Heart left ventricle (tissue), 16 donors: ENCODE measurements at places on chromosomes 2 and 18. TPM values are rescaled to one million over a fixed set of nuclear protein-coding genes. Genes with fewer than 3 reads are reported as not detected.

DNA sequence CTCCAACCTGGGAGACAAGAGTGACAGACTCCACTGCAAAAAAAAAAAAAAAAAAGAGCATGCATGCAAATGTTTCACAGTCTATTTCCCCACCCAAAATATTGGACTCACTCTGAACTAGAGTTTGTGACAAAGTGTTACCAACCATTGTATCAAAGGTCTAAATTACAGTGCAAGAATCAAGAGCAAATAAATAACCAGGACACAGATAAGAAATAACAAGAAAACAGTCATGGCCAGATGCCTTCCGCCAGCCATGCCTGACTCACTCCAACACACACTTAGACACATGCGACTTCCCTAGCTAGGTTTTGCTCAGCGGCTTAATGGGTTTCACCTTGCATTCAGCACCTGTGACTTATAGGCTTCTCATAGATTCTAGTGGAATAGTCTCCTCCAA, 62.8 kb downstream of the CYB5A start:
- no peaks in the 10 kb centered on the region for H3K4me1 ChIP-seq
- H3K27ac ChIP-seq: no peak overlapping the region
- H3K36me3 ChIP-seq: no peaks in the 10 kb centered on the region
- H3K27me3 ChIP-seq: no peaks in the 10 kb centered on the region
- H3K4me3 ChIP-seq: no peak overlapping the region

The PSME4 gene
- 58.4 TPM for total RNA-seq

- no peaks in the 10 kb centered on the region for H3K27me3 ChIP-seq
- H3K27ac ChIP-seq: no peak overlapping the region
- no peaks in the 10 kb centered on the region for H3K4me1 ChIP-seq
- H3K4me3 ChIP-seq: no peak overlapping the region
- H3K36me3 ChIP-seq: peaks cover 8% of the 10 kb centered on the region
- no peak for DNase-seq
Observed at GRCh38 chr2:226891780-226892590, 56.1 kb downstream of the RHBDD1 start.

- DNase-seq: no peak
- no peak overlapping the region for H3K4me3 ChIP-seq
- no peaks in the 10 kb centered on the region for H3K27me3 ChIP-seq
- H3K4me1 ChIP-seq: no peaks in the 10 kb centered on the region
- no peak overlapping the region for H3K27ac ChIP-seq
Observed at GRCh38 chr2:192151853-192152252, 42.9 kb downstream of the TMEFF2 start.

DNA sequence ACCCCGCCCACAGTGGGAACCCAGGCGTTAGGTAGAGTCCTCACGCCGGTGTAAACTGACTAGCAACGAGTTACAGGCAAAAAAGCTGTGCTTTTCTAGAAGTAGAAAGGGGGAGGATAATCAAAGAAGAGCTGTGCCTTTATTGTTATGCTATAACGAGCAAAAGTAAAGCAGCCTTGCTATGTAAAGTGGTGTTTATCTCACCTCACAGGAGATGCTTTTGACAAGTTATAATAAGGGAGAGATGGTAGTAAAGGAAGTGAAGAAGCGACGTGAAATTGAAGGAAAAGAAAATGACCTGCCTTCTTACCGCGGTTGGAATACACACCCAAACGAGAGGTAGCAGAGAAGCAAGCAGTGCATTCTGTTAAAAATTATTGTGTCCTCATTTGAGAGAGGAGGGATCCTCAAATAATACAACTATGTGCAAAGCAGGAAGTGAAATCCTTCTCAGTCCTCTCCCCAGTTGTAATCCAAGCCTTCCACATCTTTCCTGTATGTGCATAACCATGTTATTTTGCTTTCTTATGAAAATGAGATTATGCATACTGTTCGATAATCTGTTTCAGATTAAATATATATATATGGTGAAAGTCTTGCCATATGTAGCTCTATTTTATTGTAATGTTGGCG, 962 bp downstream of the TANK start:
- no peaks in the 10 kb centered on the region for H3K36me3 ChIP-seq
- peaks cover 41% of the 10 kb centered on the region for H3K4me1 ChIP-seq
- no peak for DNase-seq
- peak overlapping the region; percentile 87 for H3K27ac ChIP-seq
- H3K4me3 ChIP-seq: peak overlapping the region; percentile 50

GRCh38 chr18:63683152-63683551, 19.6 kb upstream of the SERPINB11 start:
- H3K36me3 ChIP-seq: no peaks in the 10 kb centered on the region
- no peak overlapping the region for H3K27ac ChIP-seq
- H3K4me3 ChIP-seq: no peak overlapping the region
- H3K27me3 ChIP-seq: no peaks in the 10 kb centered on the region

GRCh38 chr2:240432430-240432819, 3.0 kb upstream of the GPC1 start:
- peaks cover 7% of the 10 kb centered on the region for H3K27me3 ChIP-seq
- H3K27ac ChIP-seq: no peak overlapping the region
- DNase-seq: no peak
- no peaks in the 10 kb centered on the region for H3K4me1 ChIP-seq

DNA sequence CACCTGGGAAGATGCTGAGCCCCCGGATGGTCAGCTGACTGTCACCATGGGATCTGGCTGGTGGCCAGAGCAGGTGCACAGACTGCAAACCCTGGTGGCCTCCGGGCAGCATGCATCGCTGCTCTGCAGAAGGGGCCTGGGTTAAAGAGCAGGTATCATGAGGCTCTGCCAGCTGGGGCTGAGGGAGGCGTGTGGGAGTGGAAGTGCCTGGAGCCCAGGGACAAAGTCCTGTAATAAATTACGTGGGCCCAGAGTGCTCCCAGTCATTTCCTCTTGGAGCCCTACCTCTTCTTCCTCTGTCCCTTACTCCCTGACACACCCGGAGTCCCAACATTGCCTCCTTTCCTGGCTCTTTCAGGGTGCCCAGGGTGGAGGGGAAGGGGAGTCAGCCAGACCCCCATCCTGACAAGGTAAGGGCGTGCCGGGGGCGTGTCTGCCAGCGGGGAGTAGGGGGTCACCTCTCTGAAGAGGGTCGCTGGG, at the start of gene MYO7B:
Gene MYO7B (plus strand): TSS at position 262 of the 480 bp plus-strand sequence. CDS start 24,040 bp downstream, outside the sequence.
- DNase-seq: no peak
- no peaks in the 10 kb centered on the region for H3K4me1 ChIP-seq
- H3K36me3 ChIP-seq: no peaks in the 10 kb centered on the region
- no peak within 1 kb of the TSS for H3K4me3 ChIP-seq

GRCh38 chr2:180191432-180192124, 184.5 kb upstream of the CWC22 start:
- no peaks in the 10 kb centered on the region for H3K4me1 ChIP-seq
- no peak for DNase-seq
- H3K36me3 ChIP-seq: no peaks in the 10 kb centered on the region

DNA sequence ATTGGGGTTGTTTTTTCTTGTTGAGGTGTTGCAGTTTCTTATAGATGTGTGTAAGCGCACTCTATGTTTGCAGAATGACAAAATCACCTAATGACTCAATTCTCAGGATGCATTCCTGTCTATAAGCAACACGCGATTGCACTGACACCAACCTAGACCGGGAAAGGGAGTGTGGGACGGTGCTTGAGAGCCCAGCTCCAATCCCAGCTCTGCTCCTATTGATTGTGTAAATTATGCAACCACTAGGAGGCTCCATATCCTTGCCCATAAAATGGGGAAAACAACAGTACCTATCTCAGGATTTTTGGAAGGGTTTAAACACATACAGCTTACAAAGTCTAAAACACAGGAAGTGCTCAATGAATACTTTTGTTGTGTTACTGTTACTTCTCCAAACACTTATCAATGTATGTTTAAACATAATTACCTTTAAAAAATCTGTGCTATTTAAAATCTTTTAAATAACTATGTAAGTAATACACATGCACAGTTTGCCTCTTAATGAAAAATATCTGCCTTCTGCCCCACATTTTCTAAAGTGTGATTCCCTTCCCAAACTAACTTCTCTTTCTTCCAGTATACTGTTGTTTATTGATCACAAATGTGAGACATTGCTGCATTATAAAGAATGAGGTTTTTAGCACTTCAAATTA, 132.5 kb downstream of the SPHKAP start:
- H3K27me3 ChIP-seq: no peaks in the 10 kb centered on the region
- no peak overlapping the region for H3K4me3 ChIP-seq
- peaks cover 11% of the 10 kb centered on the region for H3K4me1 ChIP-seq
- peak; percentile 30 for DNase-seq

- H3K27ac ChIP-seq: no peak overlapping the region
- no peaks in the 10 kb centered on the region for H3K4me1 ChIP-seq
- H3K27me3 ChIP-seq: no peaks in the 10 kb centered on the region
- DNase-seq: no peak
Observed at GRCh38 chr2:175103191-175103590, 64.8 kb downstream of the ATF2 start.

DNA sequence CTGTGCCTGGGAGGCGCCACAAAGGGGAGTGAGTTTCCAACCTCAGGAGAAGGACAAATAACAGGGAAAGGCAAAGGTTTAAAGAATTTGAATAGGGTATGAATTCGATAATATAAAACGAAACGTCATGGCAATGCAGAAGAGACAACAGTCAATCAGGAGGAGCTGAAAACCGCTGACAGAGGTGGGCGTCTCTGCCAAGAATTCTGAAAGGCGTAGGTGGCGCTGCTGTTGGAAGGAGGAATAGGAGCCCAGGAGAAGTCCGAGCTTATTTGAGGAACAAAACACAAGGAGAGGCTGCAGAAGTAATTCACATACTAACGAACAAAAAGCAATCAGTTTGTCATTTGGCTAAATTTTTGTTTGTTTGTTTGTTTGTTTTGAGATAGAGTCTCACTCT, 485.8 kb upstream of the POU3F3 start:
- H3K4me1 ChIP-seq: no peaks in the 10 kb centered on the region
- no peak overlapping the region for H3K4me3 ChIP-seq
- DNase-seq: no peak
- no peaks in the 10 kb centered on the region for H3K36me3 ChIP-seq
- H3K27me3 ChIP-seq: no peaks in the 10 kb centered on the region

GRCh38 chr2:192148620-192149321, 46.0 kb downstream of the TMEFF2 start:
- H3K4me1 ChIP-seq: no peaks in the 10 kb centered on the region
- DNase-seq: no peak
- H3K27ac ChIP-seq: peak overlapping the region; percentile 64
- no peak overlapping the region for H3K4me3 ChIP-seq

DNA sequence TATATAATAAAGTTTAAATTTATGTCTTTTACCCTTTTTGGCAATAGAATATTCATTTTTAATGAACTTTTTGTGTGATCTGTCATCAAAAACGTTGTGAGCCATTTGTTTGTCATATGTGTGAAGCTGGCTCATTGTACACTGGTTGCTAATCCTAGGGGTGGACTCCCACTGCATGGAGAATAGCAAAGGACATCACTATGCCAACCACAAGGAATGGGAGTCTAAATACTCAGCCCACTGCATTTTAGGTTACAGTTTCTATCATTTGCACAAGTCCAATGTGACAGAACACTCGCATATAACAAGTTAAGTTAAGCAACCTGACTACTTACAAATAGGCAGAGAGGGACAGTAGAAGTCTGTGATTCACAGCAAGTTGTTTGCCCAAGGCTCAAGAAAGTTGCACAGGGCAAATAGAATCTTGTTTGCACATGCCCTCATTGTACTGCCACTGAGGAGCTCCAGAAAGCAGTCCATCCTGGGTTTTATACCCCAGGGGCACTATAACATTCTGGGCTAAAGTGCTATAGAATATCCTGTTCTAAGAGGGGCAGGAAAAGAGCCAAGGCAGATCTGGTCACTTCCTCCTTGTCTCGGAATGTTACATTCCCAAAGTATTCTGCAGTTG, 545.9 kb upstream of the GCFC2 start:
- no peaks in the 10 kb centered on the region for H3K36me3 ChIP-seq
- DNase-seq: no peak
- no peaks in the 10 kb centered on the region for H3K4me1 ChIP-seq
- H3K27me3 ChIP-seq: no peaks in the 10 kb centered on the region
- H3K4me3 ChIP-seq: no peak overlapping the region

The HTR2B gene
- 0.32 TPM for total RNA-seq

The GRB14 gene
- 5.2 TPM for total RNA-seq

- peak overlapping the region; percentile 68 for H3K27ac ChIP-seq
- H3K4me1 ChIP-seq: peaks cover 72% of the 10 kb centered on the region
- DNase-seq: peak; percentile 82
- no peaks in the 10 kb centered on the region for H3K36me3 ChIP-seq
- peak overlapping the region; percentile 27 for H3K4me3 ChIP-seq
Observed at GRCh38 chr2:65382776-65383357, 49.5 kb downstream of the SPRED2 start.

The DCDC2C gene
- not detected for total RNA-seq

The SGPP2 gene
- total RNA-seq: 8.3 TPM

The RAMP1 gene
- 201 TPM for total RNA-seq

DNA sequence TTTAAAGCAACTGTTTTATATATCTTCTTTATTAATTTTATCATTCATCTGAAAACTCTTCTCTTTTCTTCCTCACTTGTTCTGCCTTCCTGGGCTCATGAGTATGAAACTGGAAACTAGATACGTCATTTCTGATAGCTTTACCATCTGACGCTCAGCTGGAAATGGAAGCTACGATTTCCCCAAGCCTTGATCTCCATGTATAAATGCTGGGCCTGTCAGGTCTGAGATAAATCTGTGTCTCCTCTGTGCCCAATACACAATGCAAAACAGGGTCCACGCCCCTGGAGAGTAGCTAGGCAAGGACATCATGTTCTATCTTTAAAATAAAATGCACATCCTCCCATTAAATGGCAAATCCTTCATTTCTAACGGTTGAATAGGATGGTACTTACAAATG, 238.4 kb downstream of the AFF3 start:
- DNase-seq: no peak
- no peak overlapping the region for H3K27ac ChIP-seq
- no peak overlapping the region for H3K4me3 ChIP-seq
- H3K27me3 ChIP-seq: no peaks in the 10 kb centered on the region
- no peaks in the 10 kb centered on the region for H3K36me3 ChIP-seq

DNA sequence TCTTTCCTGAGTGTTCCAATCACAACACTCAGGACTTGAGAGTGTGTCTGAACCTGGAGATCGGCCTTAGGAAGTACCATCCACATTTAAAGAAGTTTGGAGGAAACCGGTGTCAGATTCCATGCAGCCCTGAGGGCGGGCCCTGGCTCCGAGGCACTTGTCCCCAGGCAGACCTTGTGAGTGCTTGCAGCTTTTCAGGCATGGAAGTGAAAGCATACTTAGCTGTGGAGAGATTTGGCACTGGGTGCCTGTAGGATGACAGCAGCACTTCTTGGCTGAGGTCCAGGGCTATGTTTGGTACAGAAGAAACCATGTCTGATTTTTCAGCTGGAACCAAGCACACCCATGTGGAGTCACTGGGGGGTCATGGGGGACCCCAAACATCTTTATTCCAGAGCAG, 230.8 kb downstream of the SEPTIN10 start:
- H3K4me3 ChIP-seq: no peak overlapping the region
- peak overlapping the region; percentile 46 for H3K27ac ChIP-seq
- H3K36me3 ChIP-seq: no peaks in the 10 kb centered on the region
- peak; percentile 66 for DNase-seq

GRCh38 chr18:76195601-76196000, 299.4 kb downstream of the ZNF516 start:
- no peak overlapping the region for H3K4me3 ChIP-seq
- DNase-seq: no peak
- no peak overlapping the region for H3K27ac ChIP-seq
- H3K4me1 ChIP-seq: no peaks in the 10 kb centered on the region
- H3K36me3 ChIP-seq: no peaks in the 10 kb centered on the region

The COL5A2 gene
- 8.6 TPM for total RNA-seq
